ENCODE measurements at places on chromosomes 3 and 15.
A peak's percentile ranks its signal among the peaks of the same experiment; 100 is the strongest.

GRCh38 chr3:12158387-12159226 lies at the start of gene TIMP4:
Gene TIMP4, minus strand, starts transcription at chr3:12158912. Its CDS starts 72 bp downstream, at chr3:12158840.
- DNase-seq = no peak
- no peak within 1 kb of the TSS for H3K27ac ChIP-seq
- no peak within 1 kb of the TSS for H3K4me3 ChIP-seq
- H3K36me3 ChIP-seq = no peaks in the 10 kb centered on the region

- no peaks in the 10 kb centered on the region for H3K4me1 ChIP-seq
- H3K27ac ChIP-seq = no peak overlapping the region
- no peak overlapping the region for H3K4me3 ChIP-seq
- no peaks in the 10 kb centered on the region for H3K27me3 ChIP-seq
These were observed 139.2 kb downstream of the VPS13C start for GRCh38 chr15:61921093-61921492.

DNA sequence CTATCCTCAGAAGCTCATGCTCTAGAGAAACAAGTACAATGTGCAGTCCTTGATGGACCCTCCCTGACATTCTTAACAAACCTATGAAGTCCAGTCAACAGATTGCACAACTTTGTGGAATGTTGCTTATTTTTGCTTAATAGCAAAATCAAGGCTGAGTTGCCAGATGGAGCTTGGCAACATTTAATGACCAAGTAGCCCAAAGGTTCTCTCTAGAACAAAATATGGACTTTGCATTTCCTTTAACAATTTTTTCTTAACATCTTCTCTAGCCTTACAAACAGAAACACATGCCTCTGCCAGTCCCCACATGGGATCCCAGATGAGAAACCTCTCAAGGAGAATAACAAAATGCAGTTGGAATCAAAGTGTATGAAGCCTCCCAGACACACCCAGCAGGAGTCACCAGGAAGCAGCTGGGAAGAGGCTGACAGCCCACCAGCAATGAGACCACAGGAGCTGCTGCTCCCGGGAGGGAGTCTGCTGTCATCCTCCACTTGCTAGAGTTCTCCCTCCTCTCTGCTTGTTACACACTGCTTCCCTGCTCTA lies 422.5 kb upstream of the CDIN1 start:
- H3K27ac ChIP-seq = no peak overlapping the region
- no peak for DNase-seq
- H3K4me3 ChIP-seq = no peak overlapping the region
- H3K4me1 ChIP-seq = no peaks in the 10 kb centered on the region
- H3K27me3 ChIP-seq = no peaks in the 10 kb centered on the region
- no peaks in the 10 kb centered on the region for H3K36me3 ChIP-seq

- no peaks in the 10 kb centered on the region for H3K36me3 ChIP-seq
- peaks cover 3% of the 10 kb centered on the region for H3K27me3 ChIP-seq
- H3K4me1 ChIP-seq = no peaks in the 10 kb centered on the region
- no peak overlapping the region for H3K27ac ChIP-seq
These were observed 410 bp downstream of the PRR23E start for GRCh38 chr3:127193341-127193740.

DNA sequence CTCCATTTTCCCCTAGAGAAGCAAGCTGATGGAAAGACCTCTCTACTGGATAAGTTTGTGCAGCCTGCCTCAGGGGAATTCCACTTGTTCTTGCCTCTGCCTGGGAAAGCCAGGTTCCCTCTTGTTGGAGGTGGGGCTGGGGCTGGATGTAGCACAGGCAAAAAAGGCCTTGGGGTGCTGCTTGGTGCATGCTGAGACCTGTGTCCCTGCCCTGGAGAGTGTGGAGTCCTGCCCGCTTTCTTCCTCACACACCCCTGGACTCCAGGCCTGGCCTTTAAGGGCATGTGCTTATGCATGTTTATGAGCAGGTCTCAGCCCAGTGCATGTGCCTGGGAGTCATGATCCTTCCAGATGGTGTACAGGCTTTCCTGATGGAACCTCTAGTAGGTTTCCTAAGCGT lies 23.5 kb upstream of the JMJD7 start:
- no peaks in the 10 kb centered on the region for H3K27me3 ChIP-seq
- peaks cover 17% of the 10 kb centered on the region for H3K36me3 ChIP-seq
- no peak for DNase-seq

GRCh38 chr15:93035953-93036810 lies 52.8 kb downstream of the RGMA start:
- peak overlapping the region; percentile 60 for H3K4me3 ChIP-seq
- no peaks in the 10 kb centered on the region for H3K36me3 ChIP-seq
- H3K4me1 ChIP-seq = peaks cover 5% of the 10 kb centered on the region
